ENCODE measurements at places on chromosomes 7 and 10.

- peak; percentile 92 for DNase-seq
Observed at GRCh38 chr7:106064771-106065574, 47.1 kb downstream of the SYPL1 start.

GRCh38 chr10:63064706-63065105, 68.4 kb upstream of the NRBF2 start:
- no peak for DNase-seq

DNA sequence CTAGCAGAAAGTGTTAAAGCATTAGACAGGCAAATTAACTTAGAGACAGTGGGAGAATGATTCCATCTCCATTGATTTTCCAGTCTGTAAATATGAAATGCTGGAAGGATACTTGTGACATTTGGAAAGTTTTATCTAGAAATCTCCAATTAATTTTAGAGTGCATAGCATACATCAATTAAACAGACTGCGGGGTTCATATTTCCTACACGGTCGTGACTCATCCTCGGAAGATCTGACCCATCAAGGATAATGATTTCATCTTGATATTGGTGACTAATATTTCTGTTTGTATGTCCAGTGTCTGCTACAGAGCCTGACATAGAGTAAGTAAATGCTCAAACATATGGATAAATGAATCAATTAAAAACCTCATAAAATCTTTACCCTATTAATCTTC, 474.9 kb downstream of the KCNMA1 start:
- DNase-seq: peak; percentile 47

- DNase-seq: no peak
Observed at GRCh38 chr7:93943816-93944540, 22.4 kb downstream of the GNG11 start.

DNA sequence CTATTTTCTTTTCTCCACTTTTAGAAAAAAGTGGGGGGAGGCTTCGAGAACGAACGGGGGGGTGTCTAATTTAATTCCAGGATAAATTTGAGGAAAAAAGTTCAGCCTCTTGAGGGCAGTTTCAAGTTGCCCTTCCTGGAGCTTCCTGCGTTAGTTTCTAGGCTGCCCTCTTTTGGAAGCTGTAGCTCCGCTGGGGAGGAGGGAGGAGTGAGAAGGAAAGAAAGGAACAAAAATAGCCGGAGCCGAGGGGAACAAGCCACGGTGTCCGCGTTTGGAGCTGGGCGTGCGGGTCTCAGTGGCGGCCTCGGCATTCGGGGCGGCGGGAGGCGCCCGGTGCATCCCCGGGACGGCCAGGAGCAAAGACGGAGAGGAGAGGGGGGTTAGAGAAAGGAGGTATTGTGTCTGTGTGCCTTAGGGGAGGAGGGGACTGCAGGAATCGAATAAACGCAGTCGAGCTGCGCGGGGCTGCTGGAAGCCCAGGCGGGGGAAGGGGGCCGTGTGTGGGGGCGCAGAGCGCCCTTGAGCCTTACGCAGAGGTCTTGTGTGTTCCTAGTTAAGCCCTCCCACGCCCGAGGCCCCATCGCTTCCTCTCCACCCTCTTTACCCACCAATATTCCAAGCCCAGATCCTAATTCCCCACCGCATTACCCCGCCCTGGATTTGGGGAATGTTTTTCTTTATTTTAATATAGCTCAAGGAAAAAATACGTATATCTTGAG, 2.0 kb upstream of the TNRC18 start:
- DNase-seq: peak; percentile 92

- DNase-seq: no peak
Observed at GRCh38 chr10:63021225-63021624, 111.9 kb upstream of the NRBF2 start.

GRCh38 chr10:614790-615582, 74.5 kb downstream of the DIP2C start:
- DNase-seq: no peak

- peak; percentile 18 for DNase-seq
Observed at GRCh38 chr10:31314256-31315150, 4.5 kb upstream of the ZEB1 start.

DNA sequence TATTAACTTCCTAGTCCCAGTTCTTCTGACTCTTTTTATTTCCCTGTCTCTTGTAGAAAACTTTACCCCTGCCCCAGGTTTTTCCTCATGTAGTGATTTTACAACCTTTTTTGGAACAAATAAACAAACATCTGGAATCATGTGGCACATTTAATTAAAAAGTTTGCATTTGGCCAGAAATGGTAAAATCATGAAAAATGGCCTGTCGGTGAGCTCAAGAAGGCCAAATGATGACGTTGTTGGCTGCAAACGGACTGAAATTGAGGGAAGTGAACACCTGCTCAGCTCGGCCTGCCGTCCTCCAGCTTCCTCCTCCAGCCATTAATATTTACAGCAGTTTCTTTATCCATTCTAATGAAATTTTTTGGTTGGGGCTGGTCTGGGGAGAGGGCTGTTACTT, 902.8 kb downstream of the LRMDA start:
- DNase-seq: no peak

- peak; percentile 90 for DNase-seq
Observed at GRCh38 chr10:102117391-102118159, 2.6 kb downstream of the LDB1 start.

- no peak for DNase-seq
Observed at GRCh38 chr7:114622221-114622620, 207.6 kb downstream of the FOXP2 start.

- peak; percentile 99 for DNase-seq
Observed at GRCh38 chr7:41880107-41880506, 177.2 kb upstream of the INHBA start.

DNA sequence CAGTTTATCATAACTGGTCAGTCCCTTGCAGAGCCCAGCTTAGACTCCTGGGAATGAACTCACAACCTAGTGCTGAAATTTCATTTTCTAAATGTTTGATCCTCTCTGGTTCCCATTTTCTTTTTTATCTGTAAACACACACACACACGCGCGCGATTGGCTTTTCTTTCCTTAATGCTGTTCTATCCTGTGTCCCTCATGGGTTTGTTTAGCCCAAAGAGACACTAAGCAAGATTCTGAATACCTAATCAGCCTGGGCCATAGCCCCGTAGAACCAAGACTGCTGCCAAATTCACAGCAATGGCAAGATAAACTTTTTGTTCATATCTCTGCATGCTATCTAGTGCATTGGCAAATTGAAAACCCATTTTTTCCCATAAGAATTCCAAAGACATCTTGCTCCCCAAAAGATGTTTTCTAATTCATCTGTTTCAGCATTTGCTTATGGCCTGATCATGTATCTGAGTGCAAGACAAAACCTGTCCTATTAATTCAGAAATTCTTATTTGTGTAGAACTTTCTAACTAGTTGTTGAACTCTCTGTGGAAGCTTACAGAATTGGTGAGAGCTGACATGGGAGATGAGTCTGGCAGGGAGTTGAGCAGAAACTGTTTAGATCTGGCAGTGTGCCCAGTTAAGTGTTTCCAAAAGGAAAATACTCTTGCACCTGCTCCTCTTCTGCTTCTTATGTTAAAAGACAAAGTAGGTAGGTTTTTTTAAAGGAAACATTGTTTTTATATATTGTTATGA, 1.8 kb upstream of the IFIT1 start:
- DNase-seq: no peak

- peak; percentile 17 for DNase-seq
Observed at GRCh38 chr7:117091721-117092120, 138.4 kb downstream of the ST7 start.

GRCh38 chr10:78684947-78685346, 383.8 kb upstream of the ZMIZ1 start:
- DNase-seq: no peak

GRCh38 chr7:154956427-154956826, 46.5 kb downstream of the PAXIP1 start:
- DNase-seq: no peak

DNA sequence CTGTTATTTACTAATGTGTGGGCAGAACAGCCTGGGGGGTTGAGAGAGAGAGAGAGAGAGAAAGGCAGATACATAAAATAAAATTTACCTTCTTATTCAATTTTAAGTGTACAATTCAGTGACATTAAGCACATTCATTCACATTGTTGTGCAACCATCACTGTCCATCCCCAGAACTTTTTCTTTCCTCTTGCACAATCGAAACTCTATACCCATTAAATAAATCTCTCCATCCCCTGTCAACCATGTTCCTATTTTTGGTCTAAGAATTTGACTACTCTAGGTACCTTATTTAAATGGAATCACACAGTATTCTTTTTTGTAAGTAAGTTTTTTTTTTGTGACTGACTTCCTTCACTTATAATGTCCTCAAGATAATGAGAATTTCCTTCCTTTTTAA, 181.6 kb downstream of the SND1 start:
- DNase-seq: no peak

DNA sequence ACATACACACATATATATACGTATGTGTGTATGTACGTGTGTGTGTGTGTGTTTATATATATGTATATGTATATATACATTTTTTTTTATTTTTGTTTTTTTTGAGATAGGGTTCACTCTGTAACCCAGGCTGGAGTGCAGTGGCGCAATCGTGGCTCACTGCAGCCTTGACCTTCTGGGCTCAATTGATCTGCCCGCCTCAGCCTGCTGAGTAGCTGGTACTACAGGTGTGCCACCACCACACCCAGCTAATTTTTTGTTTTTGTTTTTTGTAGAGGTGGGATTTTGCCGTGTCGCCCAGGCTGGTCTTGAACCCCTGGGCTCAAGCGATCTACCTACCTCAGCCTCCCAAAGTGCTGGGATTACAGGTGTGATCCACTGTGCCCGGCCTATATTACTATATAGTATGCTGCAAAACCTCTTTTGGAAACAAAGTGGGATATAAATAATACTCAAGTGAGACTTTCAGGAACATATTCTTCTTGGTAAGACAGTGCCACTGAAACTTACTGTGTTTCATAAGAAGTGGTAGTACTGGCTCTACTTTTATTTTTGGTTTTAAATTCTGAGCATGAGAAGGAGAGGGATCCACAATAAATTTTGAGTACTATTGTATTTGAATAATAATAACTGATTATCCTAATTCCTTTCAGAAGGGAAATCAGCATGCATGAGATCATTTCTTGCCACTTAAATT, 51.0 kb downstream of the MLLT10 start:
- no peak for DNase-seq

- DNase-seq: no peak
Observed at GRCh38 chr7:150365673-150366398, 2.8 kb upstream of the REPIN1 start.

DNA sequence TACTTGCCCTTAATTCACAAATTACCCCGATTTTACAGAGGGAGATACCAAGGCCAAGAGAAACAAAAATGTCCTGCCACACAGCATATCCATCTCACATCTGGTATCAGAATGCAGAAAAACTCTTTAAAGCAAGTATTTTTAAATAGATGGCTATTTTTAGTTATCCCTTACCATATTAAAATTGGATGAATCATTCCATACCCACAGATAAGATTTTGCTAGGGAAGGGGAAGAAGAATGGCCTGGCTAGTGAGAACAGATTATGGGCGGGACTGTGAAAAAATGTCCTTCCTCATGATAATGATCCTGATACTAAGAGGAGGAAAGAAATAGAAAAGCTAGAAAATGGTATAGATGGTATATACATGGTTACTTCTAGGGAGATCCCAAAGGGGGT, 80.6 kb upstream of the GATAD1 start:
- DNase-seq: peak; percentile 24
